Ovary (tissue), 10 donors: ENCODE measurements at places on chromosomes 6 and 20. TPM values are rescaled to one million over a fixed set of nuclear protein-coding genes. Genes with fewer than 3 reads are reported as not detected.

Gene HLA-DPB1
- 85.8 TPM for total RNA-seq

DNA sequence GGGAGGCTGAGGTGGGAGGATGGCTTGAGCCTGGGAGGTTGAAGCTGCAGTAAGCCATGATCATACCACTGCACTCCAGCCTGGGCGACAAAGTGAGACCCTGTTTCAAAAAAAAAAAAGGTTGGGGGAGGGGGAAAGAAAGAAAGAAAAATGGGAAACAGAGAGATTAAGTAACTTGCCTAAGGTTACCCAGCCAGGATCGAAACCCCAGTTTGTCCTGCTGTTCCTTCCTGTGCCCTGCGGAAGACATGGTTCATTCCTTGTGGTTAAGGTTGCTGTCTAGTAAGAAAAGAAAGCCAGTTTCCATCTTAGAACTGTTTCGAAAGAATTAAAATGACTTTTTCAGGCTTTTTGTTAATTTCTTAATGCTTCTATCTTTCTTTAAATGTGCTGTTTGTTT, 29.8 kb downstream of the C6orf89 start:
- H3K36me3 ChIP-seq = no peaks in the 10 kb centered on the region
- no peak overlapping the region for H3K4me3 ChIP-seq
- no peaks in the 10 kb centered on the region for H3K27me3 ChIP-seq
- DNase-seq = no peak

GRCh38 chr20:5442101-5442500, 125.3 kb upstream of the PROKR2 start:
- no peak overlapping the region for H3K27ac ChIP-seq
- no peaks in the 10 kb centered on the region for H3K36me3 ChIP-seq
- no peaks in the 10 kb centered on the region for H3K27me3 ChIP-seq
- H3K4me3 ChIP-seq = no peak overlapping the region
- no peaks in the 10 kb centered on the region for H3K4me1 ChIP-seq
- DNase-seq = no peak

GRCh38 chr6:45626087-45626891, 248.6 kb upstream of the SUPT3H start:
- H3K4me1 ChIP-seq = peaks cover 4% of the 10 kb centered on the region
- H3K27me3 ChIP-seq = no peaks in the 10 kb centered on the region
- no peaks in the 10 kb centered on the region for H3K36me3 ChIP-seq
- no peak overlapping the region for H3K4me3 ChIP-seq
- no peak overlapping the region for H3K27ac ChIP-seq

GRCh38 chr6:56220078-56220477, 27.3 kb downstream of the COL21A1 start:
- no peak overlapping the region for H3K4me3 ChIP-seq
- DNase-seq = no peak
- no peaks in the 10 kb centered on the region for H3K36me3 ChIP-seq
- no peak overlapping the region for H3K27ac ChIP-seq

Gene FOXA2
- not detected for total RNA-seq

DNA sequence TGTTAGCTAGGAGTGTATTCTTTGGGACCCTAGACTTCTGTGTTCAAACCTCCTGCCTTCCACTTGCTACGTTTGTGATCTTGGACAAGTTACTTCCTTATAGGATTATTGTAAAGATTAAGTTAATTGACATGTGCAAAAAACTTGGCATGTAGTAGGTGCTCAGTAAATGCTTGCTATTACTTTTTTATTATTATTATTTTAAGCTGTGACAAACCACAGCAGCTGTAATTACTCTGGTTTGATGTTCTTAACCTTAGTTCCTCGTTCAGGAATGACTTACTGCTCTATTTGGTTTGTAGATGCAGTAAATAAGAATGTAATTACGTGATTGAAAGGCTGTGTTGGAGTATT, 3.2 kb downstream of the ARFGEF2 start:
- no peak overlapping the region for H3K27ac ChIP-seq
- H3K36me3 ChIP-seq = no peaks in the 10 kb centered on the region
- peaks cover 7% of the 10 kb centered on the region for H3K4me1 ChIP-seq
- no peak for DNase-seq
- no peaks in the 10 kb centered on the region for H3K27me3 ChIP-seq

GRCh38 chr6:107600121-107600520, 110.2 kb downstream of the SOBP start:
- H3K27ac ChIP-seq = no peak overlapping the region
- H3K36me3 ChIP-seq = no peaks in the 10 kb centered on the region
- no peaks in the 10 kb centered on the region for H3K27me3 ChIP-seq
- DNase-seq = no peak
- H3K4me3 ChIP-seq = no peak overlapping the region

DNA sequence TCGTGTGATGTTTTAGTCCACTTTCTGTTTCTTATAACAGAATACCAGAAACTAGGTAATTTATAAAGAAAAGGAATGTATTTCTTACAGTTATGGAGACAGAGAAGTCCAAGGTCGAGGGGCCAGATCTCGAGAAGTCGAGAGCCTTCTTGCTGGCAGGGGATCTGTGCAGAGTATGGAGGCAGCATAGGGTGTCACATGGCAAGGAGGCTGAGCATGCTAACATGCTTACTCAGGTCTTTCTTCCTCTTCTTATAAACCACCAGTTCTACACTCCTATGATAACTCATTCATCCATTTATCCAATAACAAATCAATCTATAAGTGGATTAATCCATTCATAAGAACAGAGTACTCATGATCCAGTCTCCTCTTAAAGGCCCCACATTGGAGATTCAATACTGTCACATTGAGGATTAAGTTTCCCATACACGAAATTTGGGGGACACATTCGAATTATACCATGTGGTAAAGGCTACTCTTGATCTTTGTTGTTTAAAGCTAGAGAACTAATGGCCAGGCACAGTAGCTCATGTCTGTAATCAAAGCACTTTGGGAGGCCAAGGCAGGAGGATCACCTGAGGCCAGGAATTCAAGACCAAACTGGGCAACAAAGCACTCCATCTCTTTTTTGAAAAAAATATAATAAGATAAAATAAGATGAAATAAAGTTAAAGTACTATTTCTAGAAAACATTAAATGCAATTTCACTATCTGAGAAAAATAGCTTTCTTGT, 2.1 kb downstream of the GOPC start:
- no peaks in the 10 kb centered on the region for H3K27me3 ChIP-seq
- peak overlapping the region; percentile 96 for H3K4me3 ChIP-seq
- peaks cover 3% of the 10 kb centered on the region for H3K4me1 ChIP-seq
- H3K36me3 ChIP-seq = no peaks in the 10 kb centered on the region
- no peak overlapping the region for H3K27ac ChIP-seq

- no peaks in the 10 kb centered on the region for H3K27me3 ChIP-seq
- no peak overlapping the region for H3K4me3 ChIP-seq
- no peak for DNase-seq
- H3K36me3 ChIP-seq = no peaks in the 10 kb centered on the region
- no peak overlapping the region for H3K27ac ChIP-seq
Measured at GRCh38 chr20:22861990-22862389, 173.1 kb upstream of the SSTR4 start.

Gene CD93
- total RNA-seq = 25.0 TPM

- no peaks in the 10 kb centered on the region for H3K27me3 ChIP-seq
- no peak for DNase-seq
- no peaks in the 10 kb centered on the region for H3K36me3 ChIP-seq
- H3K4me1 ChIP-seq = no peaks in the 10 kb centered on the region
- H3K4me3 ChIP-seq = no peak overlapping the region
Measured at GRCh38 chr6:55184782-55185530, 10.6 kb downstream of the HCRTR2 start.

- H3K27ac ChIP-seq = no peak overlapping the region
- no peaks in the 10 kb centered on the region for H3K4me1 ChIP-seq
- no peak overlapping the region for H3K4me3 ChIP-seq
- H3K36me3 ChIP-seq = no peaks in the 10 kb centered on the region
Measured at GRCh38 chr20:45044084-45044573, 56.8 kb downstream of the KCNS1 start.

DNA sequence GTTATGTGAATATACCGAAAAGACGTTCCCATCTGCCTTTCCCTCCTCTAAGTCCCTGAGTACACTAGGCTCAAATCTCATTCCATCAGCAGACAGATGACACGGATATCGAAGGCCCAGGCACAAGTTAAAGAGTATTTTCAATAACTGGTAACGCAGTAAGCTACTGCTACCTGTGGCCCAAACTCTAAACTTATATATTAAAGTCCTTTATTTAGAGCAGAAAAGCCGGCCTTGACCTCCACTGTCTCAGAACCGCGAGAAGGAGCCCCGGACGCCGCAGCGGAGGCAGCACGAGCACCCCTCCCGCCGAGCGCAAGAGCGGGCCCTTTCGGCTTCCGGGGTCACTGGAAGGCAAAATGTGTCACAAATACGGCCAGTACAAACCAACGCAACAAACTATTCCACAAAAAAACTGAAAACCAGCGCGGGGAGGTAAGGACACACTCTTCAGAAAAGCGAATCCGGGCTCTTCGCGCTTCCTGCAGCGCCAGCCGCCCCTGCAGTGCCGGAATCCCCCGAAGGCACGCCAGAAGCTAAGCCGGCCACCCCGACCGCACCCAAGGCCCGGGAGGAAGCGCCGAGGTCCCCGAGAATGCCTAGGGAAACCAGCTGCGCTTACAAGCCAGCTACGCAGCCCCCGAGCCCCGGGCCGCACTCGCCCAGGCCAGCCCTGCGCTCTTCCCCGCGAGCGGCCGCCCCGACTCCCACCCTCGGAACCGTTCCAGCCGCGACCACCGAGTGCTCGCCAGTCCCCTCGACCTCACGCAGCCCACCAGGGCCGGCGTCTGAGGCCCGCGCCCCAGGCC, 681 bp downstream of the DIDO1 start:
- peak overlapping the region; percentile 98 for H3K27ac ChIP-seq
- H3K36me3 ChIP-seq = no peaks in the 10 kb centered on the region
- H3K4me3 ChIP-seq = peak overlapping the region; percentile 76
- peaks cover 29% of the 10 kb centered on the region for H3K4me1 ChIP-seq

DNA sequence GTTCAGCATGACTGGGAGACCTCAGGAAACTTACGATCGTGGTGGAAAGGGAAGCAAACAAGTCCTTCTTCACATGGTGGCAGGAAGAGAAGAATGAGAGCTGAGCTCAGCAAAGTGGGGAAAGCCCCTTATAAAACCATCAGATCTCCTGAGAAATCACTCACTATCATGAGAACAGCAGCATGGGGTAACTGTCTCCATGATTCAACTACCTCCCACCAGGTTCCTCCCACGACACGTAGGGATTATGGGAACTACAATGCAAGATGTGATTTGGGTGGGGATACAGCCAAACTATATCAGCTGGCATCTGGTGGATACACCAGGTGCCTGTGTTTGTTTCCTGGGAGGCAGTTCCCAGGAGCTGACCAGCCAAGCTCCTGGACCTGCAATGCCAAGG, 4.9 kb downstream of the DDO start:
- H3K36me3 ChIP-seq = no peaks in the 10 kb centered on the region
- no peaks in the 10 kb centered on the region for H3K4me1 ChIP-seq
- no peak for DNase-seq
- no peak overlapping the region for H3K4me3 ChIP-seq

Gene OR12D3
- total RNA-seq = not detected

DNA sequence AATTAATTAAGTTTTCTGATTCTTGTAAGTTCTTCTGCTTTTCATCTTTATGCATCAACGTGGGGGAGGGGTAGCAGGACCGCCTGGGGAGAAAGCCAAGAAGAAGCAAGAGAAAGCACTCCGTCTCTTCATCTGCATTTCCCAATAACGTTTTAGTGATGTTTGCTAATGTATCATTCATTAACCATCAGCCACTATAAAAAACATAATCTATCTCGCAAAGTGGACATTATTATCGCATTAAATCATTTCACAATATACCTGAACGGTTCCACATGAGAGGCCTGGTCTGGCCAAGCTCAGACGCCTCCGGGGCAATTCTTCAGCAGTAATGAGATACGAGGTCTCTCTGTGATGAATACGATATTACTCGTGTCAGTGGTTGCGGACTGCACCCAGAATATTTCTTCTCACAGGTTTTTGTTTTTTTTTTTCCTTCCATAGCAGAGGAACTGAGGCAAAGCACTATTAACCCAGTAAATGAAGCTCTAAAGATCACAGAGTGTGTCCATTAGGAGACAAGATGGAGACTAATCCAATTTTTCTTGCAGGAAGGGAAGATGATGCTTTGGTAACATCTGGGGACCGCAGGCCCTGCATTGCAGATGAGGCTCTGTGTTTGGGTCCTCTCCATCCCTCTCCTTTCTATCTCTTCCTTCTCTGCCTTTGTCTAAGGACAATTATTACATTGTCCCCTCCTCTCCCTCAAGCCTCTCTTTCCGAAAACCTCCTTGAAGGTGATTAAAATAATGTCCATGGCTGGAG, 156.1 kb downstream of the SLC35B3 start:
- H3K27me3 ChIP-seq = no peaks in the 10 kb centered on the region
- DNase-seq = no peak
- no peaks in the 10 kb centered on the region for H3K36me3 ChIP-seq
- H3K4me1 ChIP-seq = no peaks in the 10 kb centered on the region

Gene LY6G6F
- total RNA-seq = not detected

DNA sequence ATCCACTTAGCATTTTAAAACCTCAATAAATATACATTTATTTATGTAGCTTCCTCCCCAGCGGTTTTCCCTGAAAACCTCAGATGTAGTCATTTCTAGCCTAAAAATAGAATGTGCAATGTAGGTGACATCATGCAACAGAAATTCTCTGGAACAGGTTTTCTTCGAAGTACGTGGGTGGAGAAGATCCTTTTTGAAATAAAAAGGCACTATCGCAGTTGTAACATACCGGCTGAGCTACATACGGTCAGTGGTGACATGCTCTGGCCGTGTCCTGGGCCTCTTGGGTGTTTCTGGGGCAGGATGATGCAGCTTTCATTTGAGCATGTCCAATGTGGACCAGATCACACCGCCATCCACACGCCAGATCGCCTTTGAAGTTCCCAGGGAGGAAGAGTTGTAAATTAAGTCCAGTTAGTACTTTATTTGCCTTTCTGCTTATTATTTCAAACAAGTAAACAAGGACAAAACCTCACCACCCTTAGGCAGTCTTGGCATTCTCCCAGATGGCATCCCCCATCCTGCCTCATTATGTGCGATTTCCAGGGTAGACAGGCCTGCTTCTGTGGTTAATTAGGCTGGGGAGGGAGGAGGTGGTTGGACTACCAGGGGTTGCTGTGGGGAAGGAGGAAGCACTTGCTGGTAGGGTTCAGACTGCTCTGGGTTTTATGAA, 109.5 kb upstream of the CLDN20 start:
- no peaks in the 10 kb centered on the region for H3K27me3 ChIP-seq
- DNase-seq = no peak
- H3K27ac ChIP-seq = no peak overlapping the region
- H3K4me1 ChIP-seq = no peaks in the 10 kb centered on the region
- H3K4me3 ChIP-seq = no peak overlapping the region

- DNase-seq = no peak
- no peak overlapping the region for H3K4me3 ChIP-seq
- no peaks in the 10 kb centered on the region for H3K36me3 ChIP-seq
- H3K4me1 ChIP-seq = no peaks in the 10 kb centered on the region
- no peaks in the 10 kb centered on the region for H3K27me3 ChIP-seq
- H3K27ac ChIP-seq = no peak overlapping the region
Measured at GRCh38 chr6:110484321-110484720, 7.9 kb upstream of the SLC22A16 start.
